NCI-H1417 (cell line): ENCODE measurements at places on chromosomes 11 and 22.
A peak's percentile ranks its signal among the peaks of the same experiment; 100 is the strongest.

- DNase-seq, result no peak
Measured at GRCh38 chr22:42910221-42910942, 53.3 kb upstream of the ARFGAP3 start.

- DNase-seq, result no peak
Measured at GRCh38 chr22:17157714-17158113, 1.4 kb downstream of the HDHD5 start.

GRCh38 chr11:72528121-72528520, 93.8 kb upstream of the CLPB start:
- DNase-seq, result no peak

- no peak for DNase-seq
Measured at GRCh38 chr22:45935573-45935972, 41.4 kb downstream of the WNT7B start.

GRCh38 chr11:129636926-129637325, 178.7 kb upstream of the TMEM45B start:
- peak; percentile 26 for DNase-seq

DNA sequence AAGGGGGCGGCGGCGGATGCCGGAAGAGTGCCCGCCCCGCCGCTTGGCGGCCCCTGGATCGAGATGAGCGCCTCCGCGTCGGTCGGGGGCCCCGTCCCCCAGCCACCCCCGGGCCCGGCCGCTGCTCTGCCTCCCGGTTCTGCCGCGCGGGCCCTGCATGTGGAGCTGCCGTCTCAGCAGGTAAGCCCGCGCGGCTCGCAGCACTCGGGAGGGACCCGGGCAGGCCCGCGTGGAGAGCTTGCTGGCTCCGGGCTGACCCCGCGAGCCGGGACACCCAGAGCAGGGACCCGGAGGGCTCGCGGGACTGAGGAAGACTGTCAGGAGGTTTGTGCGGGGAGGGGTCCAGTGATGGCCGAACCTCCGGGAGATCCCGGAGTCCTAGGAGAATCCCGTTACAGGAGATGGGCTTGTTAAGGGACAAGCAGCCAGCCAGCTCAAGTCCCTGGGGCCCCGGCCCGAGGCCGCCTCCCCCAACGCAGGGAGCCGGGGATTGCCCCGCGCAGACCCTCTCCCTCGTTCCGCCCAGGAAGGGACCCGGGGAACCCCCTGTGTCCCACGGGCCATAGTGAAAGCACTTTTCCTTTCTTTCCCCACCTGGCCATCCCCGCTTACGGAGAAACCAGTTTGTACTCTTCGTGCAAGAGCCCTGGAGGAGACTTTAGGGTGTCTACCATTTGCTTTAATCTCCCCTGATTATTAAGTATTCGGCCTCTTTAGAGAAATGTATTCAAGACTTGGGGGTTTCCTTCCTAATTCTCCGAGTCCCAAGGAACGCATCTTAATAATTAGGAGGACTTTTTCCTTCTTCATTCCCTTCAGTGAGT, 547 bp downstream of the UVRAG start:
- no peak for DNase-seq

GRCh38 chr11:75233754-75234172, 6.8 kb upstream of the TPBGL start:
- DNase-seq, result no peak

DNA sequence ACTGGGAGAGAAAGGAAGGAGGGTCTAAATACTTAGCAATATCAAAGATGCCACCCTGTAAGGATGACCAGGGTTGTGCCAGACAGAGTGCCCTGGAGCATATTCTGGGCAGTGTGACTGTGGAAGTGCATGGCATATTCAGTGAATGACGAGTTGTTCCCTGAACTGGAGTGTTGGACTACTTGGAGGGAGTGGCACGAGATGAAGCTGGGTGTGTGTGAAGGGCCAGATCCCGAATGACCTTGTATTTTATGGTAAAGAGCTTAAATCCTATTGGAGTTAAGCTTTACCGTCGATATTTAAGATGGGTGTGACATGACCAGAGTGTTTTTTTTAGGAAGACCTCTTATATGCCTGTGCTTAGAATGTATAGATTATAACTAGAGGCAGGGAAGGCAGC, 48.8 kb downstream of the STIM1 start:
- DNase-seq, result no peak

DNA sequence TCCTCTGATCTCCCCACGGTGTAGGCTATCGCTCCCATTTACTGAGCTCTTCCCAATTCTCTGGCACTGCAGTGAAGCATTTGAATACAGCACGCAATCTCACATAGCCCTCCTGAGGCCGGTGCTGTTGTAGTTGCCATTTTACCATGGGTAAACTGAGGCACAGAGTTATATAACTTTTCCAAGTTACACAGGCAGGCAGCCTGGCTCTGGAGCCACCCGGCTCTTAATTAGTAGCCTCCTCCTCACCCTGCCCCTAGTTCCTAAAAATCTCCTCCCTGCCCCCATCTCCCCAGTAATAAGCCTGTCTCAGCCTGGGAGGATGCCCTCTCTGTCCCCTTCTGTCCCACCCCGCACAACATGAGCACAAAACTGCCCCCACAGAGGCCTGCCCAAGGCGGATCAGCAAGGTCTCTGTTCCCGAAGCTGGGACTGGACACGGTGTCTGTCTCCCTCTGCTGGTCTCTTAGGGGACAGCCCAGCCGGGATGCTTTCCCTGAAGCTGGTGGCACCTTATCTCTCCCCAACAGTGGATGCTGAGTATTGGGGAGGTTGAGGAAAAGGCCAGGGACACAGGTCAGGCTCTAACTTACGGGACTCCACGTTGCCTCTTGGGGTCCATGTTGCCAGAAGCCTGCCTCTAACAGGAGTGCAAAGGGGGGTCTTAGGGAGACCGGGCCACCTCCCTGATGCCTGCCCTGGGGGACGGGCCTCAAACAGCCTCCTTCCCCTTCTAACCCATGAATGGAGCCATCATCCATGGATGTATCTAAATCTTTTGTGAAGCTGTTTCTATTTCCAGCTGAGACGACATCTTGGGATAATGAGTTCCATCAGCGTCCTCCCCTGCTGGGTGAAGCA, 9.1 kb upstream of the CLCF1 start:
- DNase-seq, result peak; percentile 65

- peak; percentile 84 for DNase-seq
Measured at GRCh38 chr11:103596315-103596714, 440.1 kb upstream of the DDI1 start.
